ENCODE measurements at places on chromosomes 3 and 15.

GRCh38 chr3:68458581-68458980 lies 473.8 kb downstream of the TAFA4 start:
- DNase-seq, result no peak

- no peak for DNase-seq
Observed at GRCh38 chr3:30662836-30663235, 56.4 kb downstream of the TGFBR2 start.

DNA sequence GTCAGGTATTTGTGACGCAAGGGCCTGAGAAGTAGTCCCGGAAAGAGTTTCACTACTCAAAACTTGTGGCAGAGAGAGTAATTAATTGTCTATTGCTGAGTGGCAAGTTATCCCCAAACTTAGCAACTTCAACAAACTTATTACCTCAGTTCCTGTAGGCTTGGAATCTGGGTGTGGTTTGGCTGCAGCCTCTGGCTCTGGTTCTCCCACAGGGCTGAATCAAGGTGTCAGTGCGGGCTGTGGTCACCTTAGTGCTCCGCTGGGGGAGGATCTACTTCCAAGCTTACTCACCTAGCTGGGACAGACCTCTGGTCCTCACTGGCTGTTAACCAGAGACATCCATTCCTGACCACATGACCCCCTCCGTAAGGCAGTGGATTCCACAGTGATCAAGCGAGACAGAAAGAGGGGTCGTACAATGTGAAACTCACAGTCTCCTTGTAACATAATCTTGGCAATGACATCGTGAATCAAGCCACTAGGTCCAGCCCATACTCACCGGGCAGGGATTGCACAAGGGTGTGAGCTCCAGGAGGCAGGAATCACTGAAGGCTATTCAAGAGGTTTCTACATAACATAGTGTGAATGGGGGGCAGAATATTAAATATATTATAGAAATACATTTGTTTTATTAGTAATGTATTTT lies 138.3 kb downstream of the RYR3 start:
- DNase-seq, result no peak

DNA sequence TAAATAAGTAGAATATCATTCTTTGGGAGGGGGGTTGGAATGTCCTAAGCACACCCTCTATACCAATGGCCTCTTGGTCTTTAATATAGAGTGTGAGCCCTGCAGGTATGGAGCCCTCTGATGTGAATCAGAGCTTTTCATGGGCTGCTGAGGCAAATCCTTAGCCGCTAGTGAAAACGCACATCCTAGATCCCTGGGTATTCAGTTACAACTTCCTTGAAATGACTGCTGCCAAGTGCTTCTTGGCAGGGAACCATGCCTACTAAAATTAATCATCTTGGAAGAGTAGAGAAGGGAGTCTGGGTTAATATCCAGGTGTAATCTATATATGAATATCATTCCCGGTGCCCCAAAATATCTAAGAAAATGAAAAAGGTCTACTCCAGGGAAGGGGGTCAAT lies 109.1 kb downstream of the POLQ start:
- no peak for DNase-seq

DNA sequence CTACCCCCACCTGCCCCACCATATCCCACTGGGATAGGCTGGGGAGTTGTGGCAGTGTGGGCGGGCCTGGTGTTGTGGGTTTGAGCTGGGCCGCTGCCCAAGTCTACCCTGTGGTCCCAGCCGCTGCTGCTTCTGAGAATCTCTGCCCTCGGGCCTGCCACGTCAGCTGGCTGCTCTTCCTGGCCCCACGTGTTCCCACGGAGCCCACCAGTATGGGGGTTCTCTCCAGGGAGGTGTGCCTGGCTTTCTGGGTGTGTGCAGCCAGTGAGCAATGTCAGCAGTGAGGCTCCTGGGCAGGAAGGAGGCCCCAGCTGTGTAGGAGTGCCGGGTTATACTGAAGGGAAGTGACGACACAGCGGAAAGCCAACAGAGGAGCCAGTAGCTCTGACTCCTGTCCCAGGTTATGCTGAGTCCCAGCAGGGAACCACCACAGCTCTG lies 10.5 kb downstream of the GNAI2 start:
- peak; percentile 86 for DNase-seq

- DNase-seq, result no peak
Observed at GRCh38 chr15:100592898-100593297, 9.1 kb downstream of the LINS1 start.

DNA sequence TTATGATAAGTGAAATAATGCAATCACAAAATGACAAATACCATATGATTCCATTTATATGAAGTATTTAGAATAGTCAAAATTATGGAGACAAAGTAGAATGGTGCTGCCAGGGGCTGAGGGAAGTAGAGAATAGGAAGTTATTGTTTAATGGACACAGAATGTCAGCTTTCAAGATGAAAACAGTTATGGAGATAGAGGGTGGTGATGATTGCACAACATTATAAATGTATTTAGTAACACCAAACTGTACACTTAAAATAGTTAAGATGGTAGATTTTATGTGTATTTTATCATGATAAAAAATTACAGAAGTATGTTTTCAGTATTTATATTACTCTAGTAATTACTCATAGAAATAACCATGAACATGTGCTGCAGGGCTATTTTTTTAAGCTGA lies 100.8 kb upstream of the AZI2 start:
- DNase-seq, result no peak

GRCh38 chr3:188469228-188469885 lies 315.4 kb downstream of the LPP start:
- no peak for DNase-seq

DNA sequence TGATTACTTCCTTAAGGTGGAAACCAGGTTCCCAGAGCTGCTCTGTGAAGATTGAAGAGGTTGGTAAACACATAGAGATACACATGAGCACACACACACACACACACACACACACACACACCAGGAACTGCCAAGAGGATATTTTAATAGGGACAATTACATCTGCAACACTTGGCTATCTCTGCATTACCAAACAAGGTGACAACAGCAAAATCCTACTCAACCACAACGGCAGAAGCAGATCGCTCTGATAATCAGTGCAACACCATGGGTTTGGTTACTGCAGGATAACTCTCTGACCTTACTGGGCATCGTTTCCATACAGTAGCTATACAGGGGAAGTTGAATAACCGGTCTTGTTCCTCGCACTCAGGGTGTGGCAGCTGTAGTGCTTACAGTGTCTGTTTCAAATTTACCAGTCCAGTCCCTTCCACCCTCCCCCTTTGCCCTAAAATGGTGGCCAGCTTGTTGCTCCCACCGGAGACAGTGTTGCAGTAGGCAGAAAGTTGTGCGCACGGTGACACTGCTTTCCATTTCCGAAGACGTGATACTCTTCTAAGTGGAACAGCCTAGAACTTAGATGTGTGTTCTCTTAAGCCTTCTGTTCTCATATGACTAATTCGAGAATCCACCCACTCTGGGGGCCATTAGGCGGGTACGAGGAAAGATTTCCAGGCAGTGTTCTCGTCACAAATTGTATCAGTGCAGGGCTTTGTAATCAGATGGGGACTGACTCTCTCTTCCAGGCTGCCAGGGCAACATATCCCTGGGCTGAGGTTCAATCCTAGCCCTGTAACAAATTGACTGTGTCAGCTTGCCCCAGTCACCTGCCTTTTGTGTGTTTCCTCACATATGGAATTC lies 176.2 kb downstream of the P3H2 start:
- DNase-seq, result no peak

DNA sequence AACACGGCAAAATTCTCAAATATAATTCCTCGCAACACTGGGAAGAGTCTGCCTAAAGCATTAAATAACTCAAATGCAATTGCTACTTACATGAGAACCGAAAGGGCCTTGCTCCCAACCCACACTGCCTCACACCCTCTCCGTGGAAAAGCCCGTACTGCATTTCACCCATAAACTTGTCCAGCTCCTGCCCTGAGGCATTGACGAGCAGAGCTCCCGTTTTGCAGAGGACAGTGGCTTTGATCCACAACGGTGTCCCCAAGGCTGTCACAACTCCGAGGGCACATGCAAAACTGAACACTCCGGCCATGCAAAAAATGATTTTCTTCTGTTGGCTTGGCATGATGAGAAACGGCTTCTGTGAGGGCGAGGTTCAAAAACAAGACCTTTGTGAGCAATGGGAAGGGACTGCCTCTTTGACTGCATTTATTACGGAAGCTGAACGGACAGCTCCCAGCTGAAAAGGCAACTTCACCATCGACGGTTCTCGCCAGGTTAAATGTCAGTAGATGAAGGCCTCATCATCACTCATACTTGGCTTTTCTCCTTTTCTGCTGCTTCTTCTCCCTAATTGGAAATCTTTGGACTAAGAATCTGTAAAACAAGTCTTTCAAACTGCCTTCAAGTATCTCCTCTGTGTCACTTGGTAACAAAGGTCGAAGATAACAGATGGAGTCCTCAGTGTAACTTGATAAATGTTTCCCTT lies at the start of gene CLRN1:
CLRN1 (minus strand) TSS at position 362 of the 706 bp plus-strand sequence; CDS start at position 343, 19 bp downstream.
- DNase-seq, result no peak

- DNase-seq, result no peak
Observed at GRCh38 chr3:132513057-132513456, 84.0 kb upstream of the ACKR4 start.

DNA sequence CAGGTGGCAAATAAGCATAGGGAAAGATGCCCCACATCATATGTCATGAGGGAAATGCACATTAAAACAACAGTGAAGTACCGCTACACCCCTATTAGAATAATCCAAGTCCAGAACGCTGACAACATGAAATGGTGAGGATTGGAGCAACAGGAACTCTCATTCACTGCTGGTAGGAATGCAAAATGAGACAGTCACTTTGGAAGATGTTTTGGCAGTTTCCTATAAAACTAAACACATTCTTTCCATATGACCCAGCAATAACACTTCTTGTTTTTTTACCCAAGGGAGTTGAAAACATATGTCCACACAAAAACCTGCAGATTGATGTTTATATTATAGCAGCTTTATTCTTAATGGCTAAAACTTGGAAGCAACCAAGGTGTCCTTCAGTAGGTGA lies 116.4 kb upstream of the TOPAZ1 start:
- DNase-seq, result no peak

GRCh38 chr15:57485869-57486268 lies 105.8 kb upstream of the MYZAP start:
- no peak for DNase-seq

DNA sequence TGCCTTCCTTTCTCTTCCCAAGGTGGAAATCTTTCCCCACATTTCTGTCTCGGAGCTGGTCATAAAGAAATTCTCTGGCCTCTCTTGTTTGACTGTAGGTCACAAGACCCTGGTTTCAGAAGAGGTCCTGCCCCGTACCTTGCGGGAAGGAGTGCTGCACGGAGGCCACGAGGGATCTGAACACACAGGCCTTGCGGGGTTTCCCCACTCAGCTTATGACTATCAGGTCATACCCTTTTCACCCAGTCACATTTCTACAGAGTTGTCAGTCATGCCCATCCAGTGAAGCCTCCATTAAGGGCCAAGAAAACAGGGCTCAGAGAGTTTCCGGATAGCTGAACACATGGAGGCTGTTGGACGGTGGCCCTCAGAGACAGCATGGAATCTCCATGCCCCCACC lies 54.7 kb upstream of the ATP13A3 start:
- no peak for DNase-seq

GRCh38 chr3:12906916-12907290 lies 65.5 kb upstream of the RPL32 start:
- no peak for DNase-seq

DNA sequence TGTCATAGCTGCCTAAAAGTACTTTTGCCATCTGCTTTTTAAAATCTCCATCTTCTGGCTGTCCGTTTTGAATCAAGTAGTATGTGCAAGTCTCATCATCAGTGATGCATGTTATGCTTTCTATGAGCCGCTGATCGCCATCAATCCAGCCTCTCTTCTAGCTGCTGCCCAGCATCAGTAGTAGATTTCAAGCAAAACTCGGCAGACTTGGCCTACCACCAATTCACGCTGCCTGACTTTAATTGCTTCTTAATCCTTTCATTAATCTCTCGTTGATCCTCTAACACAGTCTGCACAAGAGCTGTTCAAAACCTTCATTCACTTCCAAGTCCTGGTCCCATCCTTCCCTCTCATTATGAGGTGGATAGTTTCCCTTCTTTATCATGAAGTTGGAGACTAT lies 104.9 kb downstream of the NSUN3 start:
- no peak for DNase-seq

GRCh38 chr3:48069339-48069738 lies 53.1 kb upstream of the MAP4 start:
- DNase-seq, result no peak

- no peak for DNase-seq
Observed at GRCh38 chr3:47949979-47950378, 66.2 kb downstream of the MAP4 start.

- no peak for DNase-seq
Observed at GRCh38 chr3:44146073-44146472, 95.6 kb upstream of the TOPAZ1 start.

DNA sequence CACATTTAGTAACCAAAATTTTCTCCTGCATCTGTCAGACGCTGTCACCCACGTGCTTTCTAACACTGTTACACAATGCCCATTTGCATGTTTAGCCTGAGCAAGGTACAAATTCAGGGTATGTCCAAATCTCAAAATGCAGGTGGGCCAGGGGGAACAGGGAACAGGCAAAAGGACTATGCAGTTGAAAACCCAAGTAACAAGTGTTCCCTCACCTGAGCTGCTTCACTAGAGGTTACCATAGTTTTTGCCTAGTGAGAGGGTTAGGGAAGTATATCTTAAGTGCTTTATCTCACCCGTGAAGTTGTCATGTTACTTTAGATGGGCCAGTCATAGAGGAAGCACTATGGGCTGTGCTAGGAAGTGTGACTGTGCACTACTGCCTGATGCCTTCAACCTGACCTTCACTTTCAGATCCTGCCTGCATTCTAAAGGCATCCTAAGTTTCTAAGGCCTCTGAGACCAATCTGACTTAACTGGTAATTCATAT lies 6.0 kb upstream of the TMEM87A start:
- no peak for DNase-seq

DNA sequence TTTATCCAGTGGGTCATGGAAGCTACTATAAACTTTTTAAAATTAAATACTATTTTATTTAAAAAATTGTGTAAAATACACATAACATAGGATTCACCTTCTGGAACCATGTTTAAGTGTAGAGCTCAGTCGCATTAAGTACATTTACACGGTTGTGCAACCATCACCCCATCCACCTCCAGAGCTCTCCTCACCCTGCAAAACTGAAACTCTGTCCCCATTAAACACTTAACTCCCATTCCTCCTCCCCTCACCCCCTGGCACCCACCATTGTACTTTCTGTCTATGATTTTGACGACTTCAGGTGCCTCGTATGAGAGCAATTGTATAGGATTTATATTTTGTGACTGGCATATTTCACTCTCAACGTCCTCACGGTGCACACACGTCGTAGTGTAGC lies 70.7 kb downstream of the APBA2 start:
- no peak for DNase-seq

GRCh38 chr3:123478314-123478713 lies 29.4 kb upstream of the ADCY5 start:
- DNase-seq, result no peak

DNA sequence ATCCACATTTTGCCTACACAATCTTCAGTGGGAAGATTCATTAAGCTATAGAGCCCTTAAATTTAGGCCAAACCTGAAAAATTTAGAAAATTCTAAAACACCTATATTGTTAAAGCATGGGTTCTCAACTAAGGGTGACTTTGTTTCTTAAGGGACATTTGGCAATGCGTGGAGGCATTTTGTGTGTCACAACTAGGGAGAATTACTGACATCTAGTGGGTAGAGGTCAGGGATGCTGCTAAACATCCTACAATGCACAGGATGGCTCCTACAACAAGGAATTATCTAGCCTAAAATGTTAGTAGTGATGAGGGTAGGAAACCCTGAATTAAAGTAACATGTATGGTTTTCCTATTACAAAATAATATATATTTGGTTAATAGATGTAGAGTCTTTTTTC lies 55.8 kb downstream of the TBC1D5 start:
- no peak for DNase-seq
